Caco-2 (cell line): ENCODE measurements at places on chromosomes 16 and 17. TPM values are rescaled to one million over a fixed set of nuclear protein-coding genes. Genes with fewer than 3 reads are reported as not detected.

DNA sequence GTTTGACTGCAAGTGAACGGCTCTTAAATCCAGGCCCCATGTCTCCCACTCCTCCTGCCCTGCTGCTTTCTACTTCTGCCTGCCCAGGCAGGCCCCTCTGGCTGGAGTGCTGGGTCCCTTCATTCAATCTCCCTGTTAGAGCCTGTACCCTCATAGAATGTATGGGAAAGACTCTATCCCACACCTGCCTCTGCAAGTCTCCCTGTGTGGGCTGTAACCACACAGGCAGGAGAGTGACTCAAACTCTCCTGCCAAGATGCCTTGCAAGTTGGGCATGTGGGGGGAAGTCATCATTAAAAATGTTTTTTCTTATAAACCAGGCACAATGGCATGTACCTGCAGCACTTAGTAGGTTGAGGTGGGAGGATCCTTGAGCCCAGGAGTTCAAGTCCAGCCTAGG lies 77.5 kb downstream of the PLXDC1 start:
- no peak for DNase-seq

DNA sequence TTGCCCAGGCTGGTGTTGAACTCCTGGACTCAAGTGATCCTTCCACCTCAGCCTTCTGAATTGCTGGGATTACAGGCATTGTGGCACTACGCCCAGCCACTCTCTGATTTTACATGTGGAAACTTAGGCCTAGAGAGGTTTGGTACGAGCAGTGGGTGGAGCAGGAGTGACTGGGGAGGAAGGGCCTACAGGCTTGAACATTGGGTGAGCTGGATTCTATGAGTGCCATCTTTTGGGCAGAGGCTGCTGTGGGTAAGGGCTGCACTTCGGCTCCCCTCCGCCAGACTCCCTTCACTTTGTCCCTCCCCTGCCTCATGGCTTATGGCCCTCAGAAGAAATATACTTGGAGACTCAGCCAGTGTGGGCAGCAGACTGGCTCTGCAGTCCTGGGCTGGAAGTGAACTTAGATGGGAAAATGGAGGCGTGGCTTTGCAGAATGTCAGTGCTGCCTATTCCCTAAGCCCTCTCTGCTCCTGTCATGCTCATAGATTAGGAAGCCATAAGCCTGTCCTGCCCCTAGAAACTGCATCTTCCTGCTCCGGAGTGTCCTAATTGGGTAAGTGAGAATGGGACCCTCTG lies 9.5 kb upstream of the MRC2 start:
- DNase-seq: no peak

DNA sequence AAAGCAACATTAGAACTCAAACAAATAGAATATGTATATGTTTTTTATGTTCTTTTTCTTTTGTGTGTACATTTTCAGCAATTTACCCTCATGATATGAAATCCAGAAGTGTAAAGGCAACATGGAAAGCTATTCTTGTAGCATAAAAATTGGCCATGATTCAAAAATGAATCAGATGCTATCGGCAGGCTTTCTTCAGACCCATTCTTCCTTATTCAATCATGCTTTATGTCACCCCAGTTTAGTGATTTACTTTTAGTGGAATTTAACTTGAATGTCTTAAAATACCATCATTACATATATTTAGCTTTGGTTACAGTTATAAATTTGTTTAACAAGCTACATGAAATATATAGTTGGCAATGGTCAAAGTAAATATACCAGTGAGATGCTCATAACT lies 21.4 kb upstream of the SMIM36 start:
- no peak for DNase-seq

GRCh38 chr17:77374170-77374936 lies 233.6 kb downstream of the SEC14L1 start:
- DNase-seq: no peak

The KRT27 gene
- not detected in 2 replicates for total RNA-seq

The PRSS22 gene
- 131 TPM in 2 replicates for total RNA-seq

The GRIN2A gene
- total RNA-seq: 0.30 and 0.54 TPM in 2 replicates
